ENCODE measurements at places on chromosomes 16 and 17. TPM values are rescaled to one million over a fixed set of nuclear protein-coding genes. Genes with fewer than 3 reads are reported as not detected.

PPM1D gene
- 11.0 TPM for total RNA-seq

NPIPA5 gene
- total RNA-seq: 0.92 TPM

EME1 gene
- 0.59 TPM for total RNA-seq

FBXO31 gene
- 44.2 TPM for total RNA-seq

ST6GALNAC1 gene
- total RNA-seq: not detected

CIBAR2 gene
- total RNA-seq: not detected

OR2C1 gene
- total RNA-seq: 0.14 TPM

WRAP53 gene
- total RNA-seq: 3.0 TPM

TAC4 gene
- total RNA-seq: not detected

ZACN gene
- total RNA-seq: not detected

SLC16A11 gene
- total RNA-seq: not detected

KREMEN2 gene
- total RNA-seq: not detected

EVPL gene
- not detected for total RNA-seq

KRT39 gene
- not detected for total RNA-seq

PRR29 gene
- total RNA-seq: 0.18 TPM

SLC46A1 gene
- 10.1 TPM for total RNA-seq

CD300LB gene
- total RNA-seq: not detected

WFIKKN1 gene
- total RNA-seq: under 0.01 TPM

C16orf90 gene
- total RNA-seq: not detected

CCL5 gene
- total RNA-seq: under 0.01 TPM

DOC2A gene
- not detected for total RNA-seq

TLCD2 gene
- total RNA-seq: 3.6 TPM

PHKB gene
- total RNA-seq: 102 TPM

CORO6 gene
- 5.0 TPM for total RNA-seq

GFAP gene
- total RNA-seq: 1.5 TPM

ASIC2 gene
- not detected for total RNA-seq

CCL7 gene
- 4.8 TPM for total RNA-seq

OR3A3 gene
- not detected for total RNA-seq

SEPTIN12 gene
- total RNA-seq: not detected

CACNA1G gene
- 0.05 TPM for total RNA-seq

GPR139 gene
- total RNA-seq: not detected

HCRT gene
- total RNA-seq: not detected

POLR2A gene
- total RNA-seq: 138 TPM

SRR gene
- total RNA-seq: 12.7 TPM

RILP gene
- total RNA-seq: 3.9 TPM

ENPP7 gene
- total RNA-seq: not detected

RASL10B gene
- 7.4 TPM for total RNA-seq

SLC38A8 gene
- total RNA-seq: not detected

FOXO3B gene
- 3.6 TPM for total RNA-seq

TP53 gene
- total RNA-seq: 43.6 TPM

METTL9 gene
- total RNA-seq: 203 TPM

CD300H gene
- total RNA-seq: not detected

ACD gene
- 15.8 TPM for total RNA-seq

NLRC3 gene
- total RNA-seq: under 0.01 TPM

DUSP14 gene
- total RNA-seq: 46.1 TPM

PFN1 gene
- total RNA-seq: 683 TPM

HS3ST3B1 gene
- total RNA-seq: 9.2 TPM
